ENCODE measurements at places on chromosomes 7 and 10.

- no peak for DNase-seq
Measured at GRCh38 chr10:131810036-131810804, 90.6 kb upstream of the PPP2R2D start.

GRCh38 chr10:110501142-110501937 is 3.6 kb downstream of the DUSP5 start:
- peak; percentile 70 for DNase-seq

GRCh38 chr7:41024126-41024525 is 678.8 kb downstream of the INHBA start:
- DNase-seq = no peak

DNA sequence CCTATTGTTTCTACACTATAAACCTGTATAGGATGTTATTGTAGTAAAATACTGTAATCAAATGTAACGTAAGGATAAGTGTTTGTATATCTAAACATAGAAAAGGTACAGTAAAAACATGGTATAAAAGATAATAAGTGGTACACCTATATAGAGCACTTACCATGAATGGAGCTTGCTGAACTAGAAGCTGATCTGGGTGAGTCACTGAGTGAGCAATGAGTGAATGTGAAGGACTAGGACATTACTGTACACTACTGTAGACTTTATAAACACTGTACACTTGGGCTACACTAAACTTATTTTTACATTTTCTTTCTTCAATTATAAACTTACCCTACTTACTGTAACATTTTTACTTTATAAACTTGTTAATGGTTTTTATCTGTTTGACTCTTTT is 732.9 kb upstream of the LRRN3 start:
- DNase-seq = no peak

DNA sequence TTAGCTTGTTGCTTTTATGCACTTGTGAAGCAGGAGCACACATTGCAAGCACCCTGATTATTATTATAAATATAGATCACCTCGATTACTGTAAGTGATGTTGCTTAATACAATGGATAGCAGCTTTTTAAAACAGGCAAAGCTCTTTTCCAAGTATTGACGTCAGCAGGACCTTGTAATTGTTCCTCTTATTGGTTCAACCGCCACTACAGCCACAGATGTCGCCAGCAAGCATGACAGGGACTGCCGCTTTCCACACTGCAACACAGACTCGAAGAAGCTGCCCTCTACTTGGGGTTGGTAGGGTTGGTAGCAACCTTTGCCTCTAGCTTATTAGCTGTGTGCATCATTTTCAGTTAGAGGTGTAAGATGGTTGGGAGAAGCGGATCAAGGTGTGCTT is 167.6 kb downstream of the ZNF365 start:
- DNase-seq = no peak

DNA sequence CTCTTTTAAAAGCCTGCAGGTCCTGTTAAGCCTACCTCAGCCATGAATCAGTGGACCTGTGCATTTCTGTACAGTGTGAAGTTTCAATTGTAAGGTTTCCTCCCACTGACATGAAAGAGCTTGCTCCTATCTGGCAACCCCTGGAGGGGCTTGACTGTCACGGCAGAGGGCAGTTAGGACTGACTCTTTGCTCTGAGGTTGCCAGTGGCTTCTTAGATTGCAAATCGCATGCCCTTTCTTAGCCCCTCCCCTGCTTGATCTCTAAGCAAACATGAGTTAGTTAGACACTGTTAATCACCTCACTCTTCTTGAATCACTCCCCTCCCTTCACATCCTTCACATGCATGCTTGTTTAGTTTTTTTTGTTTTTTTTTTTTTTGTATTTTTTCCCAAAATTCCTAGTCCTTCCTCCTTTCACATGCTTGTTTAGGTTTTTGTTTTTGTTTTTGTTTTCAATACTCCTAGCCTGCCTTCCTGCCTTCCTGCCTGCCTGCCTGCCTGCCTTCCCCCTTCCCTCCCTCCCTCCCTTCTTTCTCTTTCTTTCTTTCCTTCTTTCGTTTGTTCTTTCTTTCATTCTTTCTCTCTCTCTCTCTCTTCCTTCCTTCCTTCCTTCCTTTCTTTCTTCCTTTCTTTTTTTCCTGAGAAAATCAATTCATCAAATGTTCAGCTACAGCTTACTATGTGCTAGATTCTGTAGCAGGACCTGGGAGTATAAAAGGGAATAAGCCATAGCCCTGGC is 6.0 kb upstream of the HIPK2 start:
- no peak for DNase-seq

DNA sequence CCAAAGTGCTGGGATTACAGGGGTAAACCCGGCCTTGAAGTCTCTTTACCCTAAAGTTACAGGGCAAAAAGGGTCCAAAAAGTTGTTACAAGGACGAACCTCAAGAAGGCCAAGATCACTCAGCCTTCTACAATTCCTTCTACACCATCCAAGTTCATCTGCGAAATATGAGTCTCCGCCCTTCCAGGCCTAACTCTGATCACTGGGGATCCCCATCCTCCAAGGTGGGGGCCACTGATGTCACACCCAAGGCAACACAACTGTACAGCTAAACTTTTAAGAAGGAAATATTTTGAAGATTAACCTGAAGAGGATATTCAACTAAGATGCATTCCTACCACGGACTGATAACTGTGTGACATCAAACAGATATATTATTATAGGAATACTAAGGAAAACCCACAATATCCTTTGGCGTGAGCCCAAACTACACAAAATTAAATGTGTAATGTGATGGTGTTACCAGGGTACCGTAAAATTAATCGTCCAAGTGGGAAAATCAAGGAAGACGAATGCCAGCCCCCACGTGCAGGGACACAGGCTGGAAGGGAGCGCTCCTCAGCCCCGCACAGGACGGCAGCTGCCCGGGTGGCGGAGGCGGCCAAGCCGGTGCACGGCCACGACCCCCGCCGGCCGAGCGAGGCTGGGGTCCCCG is 1.0 kb downstream of the PAXIP1 start:
- DNase-seq = peak; percentile 32

DNA sequence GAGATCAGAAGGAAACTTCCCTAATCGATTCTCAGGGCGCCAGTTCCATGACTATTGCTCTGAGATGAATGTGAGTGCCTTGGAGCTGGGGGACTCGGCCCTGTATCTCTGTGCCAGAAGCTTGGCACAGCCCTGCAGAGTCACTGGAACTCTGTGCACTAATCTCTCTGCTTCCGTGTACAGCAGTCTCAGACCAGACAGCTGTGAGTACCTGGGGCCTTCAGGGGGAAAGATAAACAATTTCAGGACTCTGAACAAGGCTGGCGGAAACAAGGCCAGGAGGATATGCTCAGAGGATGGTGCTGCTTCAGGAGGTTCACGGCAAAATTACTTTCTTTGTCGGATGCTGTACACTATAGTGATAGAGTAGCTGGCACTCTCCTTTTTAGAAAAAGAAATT is 131.7 kb upstream of the PRSS58 start:
- no peak for DNase-seq

- DNase-seq = no peak
Measured at GRCh38 chr10:96826438-96826837, 5.7 kb upstream of the LCOR start.

- DNase-seq = no peak
Measured at GRCh38 chr10:20855398-20856038, 41.6 kb downstream of the NEBL start.

GRCh38 chr7:121273467-121274167 is 55.2 kb upstream of the WNT16 start:
- DNase-seq = no peak

DNA sequence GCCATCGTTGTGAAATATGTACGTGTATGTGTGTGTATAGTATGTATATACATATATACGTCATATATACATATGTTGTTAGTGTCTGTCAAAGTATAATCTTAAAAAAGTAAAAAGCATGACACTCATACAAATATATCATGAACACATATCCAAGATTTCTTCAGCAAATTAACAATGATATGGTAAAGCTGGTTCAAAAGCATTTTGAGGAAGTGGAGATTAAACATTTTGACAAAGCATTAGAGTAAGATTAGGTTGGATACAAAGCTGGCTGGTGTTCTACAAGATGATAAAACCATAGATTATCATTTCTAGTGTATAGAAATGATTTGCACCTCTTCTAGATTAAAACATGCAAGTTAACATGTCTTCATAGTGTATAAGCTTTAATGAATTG is 771 bp upstream of the NUDCD3 start:
- no peak for DNase-seq

GRCh38 chr7:8251195-8251594 is 10.8 kb downstream of the ICA1 start:
- DNase-seq = no peak

DNA sequence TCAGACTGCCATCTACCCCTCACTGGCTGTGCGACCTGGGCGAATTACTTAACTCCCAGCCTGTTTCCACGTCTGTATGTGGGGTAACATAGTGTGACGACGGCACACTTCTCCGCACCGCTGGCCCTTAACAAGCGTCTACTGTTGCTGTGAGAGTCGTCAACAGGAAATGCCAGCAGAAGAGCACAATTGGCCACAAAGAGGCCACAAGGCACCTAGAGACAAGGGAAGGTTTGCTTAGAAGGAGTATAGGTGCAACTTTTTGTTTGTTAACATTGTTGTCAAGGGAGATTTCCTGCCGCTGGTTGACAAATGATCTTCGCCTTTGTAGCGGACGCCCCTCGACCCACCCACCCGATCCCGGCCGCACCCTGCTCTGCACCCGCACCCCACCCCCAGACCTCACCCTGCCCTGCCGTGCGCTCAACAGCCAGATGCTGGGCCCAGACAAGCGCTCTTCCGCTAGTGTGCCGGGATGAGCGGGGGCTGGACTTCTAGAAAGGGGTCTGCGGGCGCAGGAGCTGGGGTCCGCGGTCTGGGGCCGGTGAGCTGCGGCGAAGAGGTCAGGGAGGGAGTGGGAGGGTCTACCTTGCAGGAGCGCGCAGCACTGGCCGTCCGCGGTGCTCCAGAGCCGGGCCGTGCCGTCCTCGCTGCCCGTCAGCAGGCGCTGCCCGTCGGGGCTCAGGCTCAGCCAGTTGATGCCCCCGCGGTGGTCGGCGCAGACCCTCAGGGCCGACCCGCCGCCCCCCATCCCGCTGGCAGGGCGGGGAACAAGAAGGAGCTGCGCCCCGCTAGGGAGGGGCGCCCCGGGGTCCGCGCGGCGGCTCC is 785 bp downstream of the WDR86 start:
- DNase-seq = no peak

DNA sequence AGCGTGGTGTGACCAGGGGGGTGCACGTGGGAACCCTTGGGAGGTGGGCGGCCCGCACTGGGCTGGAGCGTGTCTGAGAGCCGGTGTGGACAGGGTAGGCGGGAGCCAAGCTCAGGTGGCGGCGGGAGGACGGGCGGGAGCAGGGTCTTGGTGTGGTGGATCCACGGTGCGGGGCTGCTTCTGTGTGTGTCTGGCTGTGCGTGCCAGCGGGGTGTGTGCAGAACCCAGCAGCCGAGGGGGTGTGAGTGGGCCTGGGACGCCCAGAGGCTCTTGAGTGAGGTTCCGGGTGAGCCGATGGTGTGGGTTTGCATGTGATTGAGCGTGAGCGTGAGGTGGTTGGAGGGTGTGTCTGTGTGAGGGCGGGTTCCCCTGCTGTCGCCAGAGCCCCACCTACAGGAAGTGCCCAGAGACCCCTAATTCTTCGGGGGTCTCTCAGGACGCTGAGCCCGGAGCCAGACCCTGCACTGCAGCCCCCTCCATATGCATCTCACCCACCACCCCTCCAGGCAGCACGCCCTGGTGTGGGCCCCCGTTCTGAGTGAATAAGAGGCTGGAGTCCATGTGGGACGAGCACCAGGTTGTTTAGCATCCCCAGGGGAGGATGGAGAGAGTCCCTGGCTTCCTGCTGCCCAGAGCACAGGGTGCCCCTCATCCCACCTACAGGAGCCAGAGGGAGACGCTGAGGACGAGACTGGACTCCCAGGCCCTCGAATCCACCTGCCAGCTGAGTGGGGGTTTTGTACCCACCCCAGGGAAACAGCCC is 78.2 kb downstream of the ELFN1 start:
- no peak for DNase-seq

GRCh38 chr7:37832194-37832593 is 16.2 kb upstream of the NME8 start:
- peak; percentile 15 for DNase-seq

- no peak for DNase-seq
Measured at GRCh38 chr7:116752305-116753074, 80.5 kb downstream of the MET start.

DNA sequence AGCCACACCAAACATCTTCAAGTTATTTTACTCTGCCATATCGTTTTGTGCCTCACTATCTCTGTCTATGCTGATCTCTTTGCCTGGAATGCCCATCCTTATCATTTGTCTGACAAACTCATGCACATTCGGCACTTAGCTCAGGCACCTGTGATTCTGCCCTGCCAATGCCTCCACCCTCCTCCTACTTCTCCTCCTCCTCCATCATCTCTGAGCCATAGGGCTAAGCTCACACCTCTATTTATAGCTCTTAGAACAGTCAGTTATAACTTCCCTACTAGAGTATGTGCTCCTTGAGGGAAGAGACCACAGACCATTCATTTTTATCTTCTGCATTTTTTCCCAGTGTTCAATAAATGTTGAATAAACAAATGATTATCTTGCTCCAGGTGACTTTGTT is 51.2 kb upstream of the CDK13 start:
- no peak for DNase-seq

- no peak for DNase-seq
Measured at GRCh38 chr7:110253093-110253492, 837.8 kb upstream of the LRRN3 start.

GRCh38 chr7:107035446-107035845 is 9.1 kb upstream of the PRKAR2B start:
- no peak for DNase-seq

DNA sequence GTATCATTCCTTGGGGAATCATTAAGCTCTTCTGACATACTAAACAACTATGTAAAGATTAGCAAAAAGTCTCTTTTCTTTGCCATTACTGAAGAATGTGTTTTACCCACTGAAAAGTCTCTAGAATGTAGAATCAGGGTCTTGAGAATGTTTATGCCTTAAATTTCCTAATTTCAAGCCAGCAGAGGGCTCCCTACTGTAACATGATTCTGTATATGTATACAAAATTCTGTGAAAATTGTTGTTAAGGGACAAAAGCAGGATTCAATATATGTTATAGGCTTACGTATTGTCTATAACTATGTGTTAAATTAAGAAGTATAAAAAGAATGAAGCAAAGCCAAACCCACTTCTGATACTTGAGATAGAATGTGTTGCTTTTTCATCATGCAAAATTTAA is 296.9 kb upstream of the DGKB start:
- DNase-seq = no peak

DNA sequence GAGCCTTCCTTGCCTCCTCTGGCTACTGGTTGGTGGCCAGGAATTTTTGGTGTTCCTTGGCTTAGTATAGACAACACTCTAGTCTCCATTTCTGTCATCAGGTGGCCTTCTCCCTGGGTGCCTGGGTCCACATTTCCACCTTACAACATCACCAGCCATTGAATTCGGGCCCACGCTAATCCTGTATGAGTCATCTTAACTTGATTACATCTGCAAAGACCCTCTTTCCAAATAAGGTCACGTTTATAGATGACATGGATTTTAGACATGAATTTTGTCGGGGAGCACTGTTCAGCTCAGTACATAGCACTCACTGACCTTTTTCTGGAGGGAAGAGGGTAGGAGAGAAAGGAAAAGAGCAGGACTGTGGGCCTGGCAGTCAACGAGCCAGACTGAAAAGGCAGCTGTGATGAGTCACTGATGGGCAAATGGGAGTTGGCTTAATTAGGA is 39.4 kb downstream of the MMRN2 start:
- DNase-seq = no peak

GRCh38 chr10:57017356-57018037 is 656.4 kb upstream of the ZWINT start:
- DNase-seq = no peak

All from activated naive CD8-positive, alpha-beta T cell treated with anti-CD3 and anti-CD28 coated beads, Interleukin-2, amount 50 U/mL, for 24 hours (primary cell).